ELF-1 (cell line): ENCODE measurements at places on chromosomes 2 and 18.

DNA sequence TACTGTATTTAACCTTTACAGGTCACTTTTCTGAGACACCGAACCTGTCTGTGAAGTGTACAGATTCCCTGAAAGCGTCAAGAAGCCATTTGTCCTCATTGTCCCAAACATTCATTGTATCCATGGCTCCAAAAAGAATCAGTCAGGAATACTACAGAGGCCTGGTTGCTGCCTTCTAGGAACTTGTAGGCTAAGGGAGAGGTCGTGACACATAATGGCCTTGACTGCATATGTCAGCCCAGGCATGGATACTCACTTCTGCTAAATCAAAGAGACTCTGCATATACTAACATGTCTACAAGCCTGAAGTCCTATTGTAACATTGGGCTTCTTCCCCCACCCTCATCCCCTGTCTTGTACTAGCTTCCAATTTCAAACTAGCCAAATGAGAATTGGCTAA is 40.2 kb downstream of the ONECUT2 start:
- no peak for DNase-seq

GRCh38 chr18:30499721-30500120 is 542.8 kb downstream of the DSC3 start:
- no peak for DNase-seq

DNA sequence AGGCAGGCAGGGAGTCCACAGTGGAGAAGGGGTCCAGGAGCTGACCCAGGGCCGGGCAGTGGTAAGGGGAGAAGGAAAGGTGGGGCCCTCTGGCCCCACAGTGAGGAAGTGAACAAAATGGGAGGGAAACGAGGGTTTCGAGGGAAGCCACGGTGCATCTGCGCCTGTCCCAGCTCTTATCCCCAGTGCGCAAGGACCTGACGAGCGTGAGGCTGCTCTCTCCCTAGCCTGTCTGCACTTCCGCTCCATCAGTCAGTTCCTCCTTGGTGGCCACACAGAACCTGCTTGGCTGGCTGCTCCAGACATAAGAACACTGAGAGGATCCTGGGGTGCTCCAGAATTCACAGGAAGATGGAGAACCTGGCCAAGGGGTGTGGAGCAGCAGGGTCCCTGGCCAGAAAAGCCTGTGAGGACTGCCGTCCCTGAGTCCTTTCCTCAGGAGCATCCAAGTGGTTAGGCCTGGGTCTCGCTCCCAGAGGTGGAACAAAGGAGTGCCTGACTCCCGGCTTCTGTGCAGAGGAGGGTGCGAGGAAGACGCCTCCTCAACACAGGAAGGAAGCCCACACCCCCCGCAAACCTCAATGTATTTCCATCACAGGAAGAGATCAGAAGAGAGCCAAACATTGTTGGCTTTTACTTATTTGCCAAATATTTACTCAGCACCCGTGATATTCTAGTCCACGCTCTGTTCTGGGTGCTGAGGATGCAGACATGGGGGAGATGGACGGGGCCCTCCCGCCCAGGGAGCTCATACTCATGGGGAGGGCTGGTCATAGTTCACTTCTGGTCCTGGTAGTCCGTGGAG is 43.7 kb upstream of the SEMA4C start:
- DNase-seq, result no peak

GRCh38 chr2:140422759-140423158 is 1642.6 kb upstream of the NXPH2 start:
- no peak for DNase-seq

DNA sequence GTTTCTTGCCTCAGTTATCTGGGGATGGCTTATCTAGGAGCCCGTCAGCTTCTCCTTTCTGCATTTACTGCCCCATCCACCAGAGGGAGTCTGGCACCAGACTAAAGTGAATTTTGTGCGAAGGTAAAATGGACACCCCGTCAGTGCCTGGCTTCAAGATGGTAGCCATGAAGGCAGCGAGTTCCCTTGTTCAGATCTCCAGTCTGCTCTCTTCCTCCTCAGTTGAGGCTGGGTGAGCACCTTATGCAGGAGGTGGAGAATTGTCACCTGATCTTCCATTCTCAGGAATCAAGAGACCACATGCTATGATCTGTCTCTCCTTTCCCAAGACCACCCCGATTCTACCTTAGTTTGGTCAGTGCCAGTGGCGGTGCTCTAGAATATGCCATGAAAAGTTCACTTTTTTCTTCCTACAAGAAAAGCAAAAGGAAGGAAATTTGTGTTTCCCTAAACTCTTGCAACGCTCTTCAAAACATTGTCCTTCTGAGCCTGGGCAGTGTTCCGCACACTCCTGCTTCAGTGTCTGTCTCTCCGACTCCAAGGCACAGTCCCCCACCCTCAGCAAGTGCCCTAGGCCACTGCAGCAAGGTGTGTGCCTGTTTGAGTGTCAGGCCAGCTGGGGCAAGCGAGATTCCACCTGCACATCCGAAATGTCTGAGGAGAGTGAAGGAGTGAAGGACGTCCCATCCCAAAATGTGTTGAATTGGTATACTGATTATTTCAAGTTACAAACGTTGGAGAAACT is 168.6 kb downstream of the SS18 start:
- peak; percentile 72 for DNase-seq

- DNase-seq, result no peak
Observed at GRCh38 chr2:33873076-33873605, 274.0 kb upstream of the FAM98A start.

DNA sequence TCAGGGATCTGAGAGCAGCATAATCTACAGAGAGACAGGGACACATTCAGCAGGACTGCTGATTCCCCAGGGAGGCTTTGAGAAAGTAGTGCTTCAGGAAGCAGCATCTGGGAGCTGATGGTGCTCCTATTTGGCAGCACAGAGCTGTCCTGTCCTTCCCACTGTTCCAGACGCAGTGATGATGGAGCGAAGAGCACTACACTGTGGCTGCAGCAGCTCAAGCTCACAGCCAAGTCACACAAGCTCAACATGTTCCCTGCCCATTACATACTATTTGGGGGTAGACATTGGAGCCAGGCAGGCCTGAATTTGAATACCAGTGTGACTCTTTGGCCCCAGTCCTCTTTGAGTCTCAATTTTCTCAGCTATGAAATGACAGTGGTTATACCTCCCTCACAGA is 15.2 kb upstream of the GALM start:
- no peak for DNase-seq

GRCh38 chr2:231243866-231244265 is 45.4 kb downstream of the ARMC9 start:
- DNase-seq, result no peak

DNA sequence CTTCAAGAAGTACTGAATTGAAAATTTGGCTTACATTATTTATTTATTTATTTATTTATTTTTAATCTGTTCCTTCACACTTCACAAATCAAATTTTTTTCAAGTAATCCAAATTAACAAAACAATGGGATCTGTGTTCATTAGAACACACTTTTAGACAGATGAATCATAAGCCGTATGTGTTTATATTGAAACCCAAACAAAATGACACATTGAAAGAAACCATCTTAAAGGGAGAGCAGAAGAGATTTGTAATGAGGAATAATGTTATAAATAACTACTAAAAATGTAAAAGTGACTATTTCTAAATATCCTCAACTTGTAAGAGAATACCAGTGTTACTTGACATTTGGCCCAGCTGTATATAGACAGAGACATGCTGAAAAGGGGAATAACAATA is 991.0 kb upstream of the CHAC2 start:
- DNase-seq, result no peak

GRCh38 chr2:1477196-1478040 is 64.2 kb downstream of the TPO start:
- DNase-seq, result no peak

GRCh38 chr2:203740871-203741281 is 34.4 kb downstream of the CD28 start:
- DNase-seq, result no peak

DNA sequence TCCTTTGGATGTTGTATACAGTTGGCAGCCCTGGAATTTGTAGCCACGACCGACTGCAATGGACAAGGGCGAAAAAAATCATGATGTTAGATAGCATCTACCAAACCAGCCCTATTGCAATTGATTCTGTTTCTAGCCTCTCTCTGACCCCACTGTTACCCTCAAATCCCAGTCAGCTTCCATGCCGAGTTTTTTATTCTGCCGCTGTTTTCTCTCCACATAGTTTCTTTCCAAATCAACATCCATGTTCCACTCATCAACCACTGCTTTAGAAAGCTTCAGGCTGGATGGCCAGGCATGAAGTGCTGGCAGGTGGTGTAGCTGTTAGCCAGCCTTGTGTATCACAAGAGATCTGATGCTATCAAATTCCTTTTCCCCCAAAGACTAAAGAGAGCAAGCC is 272.8 kb downstream of the FIGN start:
- DNase-seq, result no peak

GRCh38 chr2:41283079-41283775 is 764.6 kb upstream of the PKDCC start:
- DNase-seq, result no peak

GRCh38 chr2:43132683-43133301 is 93.6 kb downstream of the ZFP36L2 start:
- DNase-seq, result no peak

DNA sequence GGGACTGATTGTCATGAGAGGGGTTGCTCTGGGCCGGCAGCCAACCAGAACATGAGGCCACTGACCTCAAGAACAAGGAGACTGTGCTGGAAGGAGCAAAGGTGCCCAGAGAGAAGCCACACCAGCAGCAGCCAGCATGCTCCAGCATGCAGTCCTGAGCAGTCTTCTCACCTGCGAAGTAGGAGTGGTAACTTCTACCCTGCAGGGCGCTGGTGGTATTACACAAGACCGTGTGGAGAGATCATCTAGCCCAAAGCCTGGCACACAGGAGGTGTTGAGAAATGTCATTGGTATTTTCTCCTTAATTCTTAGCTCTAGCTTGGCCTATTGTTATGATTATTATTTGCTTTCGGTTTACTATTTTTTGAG is 132.7 kb downstream of the TSN start:
- peak; percentile 43 for DNase-seq

GRCh38 chr2:220129391-220129790 is 502.0 kb downstream of the SLC4A3 start:
- peak; percentile 32 for DNase-seq

- DNase-seq, result no peak
Observed at GRCh38 chr2:219517954-219518778, 3.9 kb downstream of the ASIC4 start.

- no peak for DNase-seq
Observed at GRCh38 chr18:39053571-39053970, 1488.0 kb upstream of the CELF4 start.

DNA sequence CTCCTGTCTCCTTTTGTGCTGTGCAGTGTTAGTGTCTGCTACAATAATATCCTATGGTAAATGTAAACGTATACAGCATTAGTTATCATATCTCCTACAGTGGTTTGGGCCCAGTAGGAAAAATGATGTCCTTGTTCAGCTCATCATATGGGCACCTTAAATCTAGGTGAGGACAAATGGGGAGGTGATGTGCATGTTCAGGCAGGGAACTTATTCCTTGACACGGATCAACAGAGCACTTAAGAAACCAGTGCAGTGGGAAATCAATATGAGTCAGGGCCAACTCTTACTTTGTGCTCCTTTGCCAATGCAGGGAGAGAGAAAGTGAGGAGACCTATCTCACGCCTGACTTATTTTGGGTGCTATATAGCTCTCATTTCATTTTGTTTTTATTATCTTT is 76.4 kb downstream of the KLHL14 start:
- no peak for DNase-seq

DNA sequence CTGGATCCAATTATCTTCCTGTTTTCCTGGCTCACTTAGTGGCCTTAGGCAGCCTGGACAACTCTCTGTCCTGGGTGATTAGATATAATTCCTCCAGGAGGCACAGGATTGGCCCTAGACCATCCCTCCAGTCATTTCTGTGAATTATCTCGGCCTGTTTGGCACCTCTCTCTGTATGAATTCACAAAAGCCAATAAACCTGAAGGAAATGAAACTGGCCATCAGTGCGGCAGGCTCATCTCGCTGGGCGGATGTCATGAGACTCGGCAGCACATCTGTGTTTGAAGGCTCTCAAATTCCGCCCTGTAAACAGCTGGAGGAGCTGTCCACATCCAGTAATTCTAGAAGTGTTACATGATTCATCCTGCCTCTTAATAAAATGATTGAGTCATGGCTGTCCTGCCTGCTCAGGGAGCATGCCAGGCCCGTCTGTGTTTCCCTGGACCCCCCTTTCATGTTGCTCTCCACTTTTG is 38.6 kb downstream of the ACOXL start:
- no peak for DNase-seq

- no peak for DNase-seq
Observed at GRCh38 chr2:134819334-134819733, 19.1 kb upstream of the ACMSD start.

DNA sequence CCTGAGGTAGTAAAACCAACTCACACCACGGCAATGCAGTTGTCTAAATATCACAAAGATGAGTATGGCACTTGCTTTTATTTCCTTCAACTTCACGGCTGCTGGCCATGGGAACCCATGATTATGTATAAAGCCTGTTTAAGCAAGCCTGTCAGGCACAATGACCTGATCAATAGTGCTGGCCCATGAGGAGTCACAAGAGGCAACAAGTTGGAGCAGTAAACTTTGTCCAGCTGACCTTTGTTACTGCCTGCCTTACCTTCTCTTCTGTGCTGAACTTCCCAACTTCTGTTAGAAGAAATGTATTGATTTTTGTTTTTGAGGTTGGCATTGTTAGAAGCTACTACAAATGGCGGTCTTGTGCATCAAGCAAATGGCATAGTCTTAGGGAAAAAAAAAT is 151.9 kb downstream of the RAB3GAP1 start:
- DNase-seq, result no peak

DNA sequence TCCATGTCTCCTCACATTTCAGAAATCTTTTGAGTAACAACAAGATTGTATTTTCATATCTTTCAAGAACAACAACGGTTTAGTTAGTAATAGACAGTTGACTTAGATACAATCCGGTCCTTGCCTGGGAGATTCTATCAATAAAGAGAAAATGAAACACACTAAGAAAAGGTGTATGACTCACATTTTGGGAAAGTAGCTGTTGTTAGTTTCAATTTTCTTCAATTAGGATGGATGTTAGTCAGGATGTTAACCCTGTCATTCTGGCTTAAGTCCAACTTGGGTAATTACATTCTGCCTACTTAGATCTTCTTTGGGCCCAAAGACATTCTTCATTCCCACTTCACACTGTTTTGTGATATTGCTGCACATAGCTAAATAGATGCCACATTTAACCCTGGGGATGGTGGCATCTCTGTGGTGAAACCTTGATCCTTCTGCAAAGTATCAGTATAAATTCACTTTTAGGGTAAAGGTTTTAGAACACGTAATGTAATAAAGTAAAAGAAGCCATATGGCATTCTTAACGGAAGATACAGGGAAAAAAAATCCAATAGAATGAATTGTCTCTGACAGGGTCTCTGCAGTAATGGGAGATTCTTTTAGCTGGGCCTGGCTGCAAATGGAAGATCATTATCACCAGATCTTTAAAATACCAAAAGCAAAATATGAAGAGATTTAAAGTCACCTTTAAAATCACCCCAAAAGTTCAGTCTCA is 365.5 kb downstream of the FIGN start:
- DNase-seq, result no peak
